ENCODE measurements at places on chromosomes 5 and 9.
A peak's percentile ranks its signal among the peaks of the same experiment; 100 is the strongest.

DNA sequence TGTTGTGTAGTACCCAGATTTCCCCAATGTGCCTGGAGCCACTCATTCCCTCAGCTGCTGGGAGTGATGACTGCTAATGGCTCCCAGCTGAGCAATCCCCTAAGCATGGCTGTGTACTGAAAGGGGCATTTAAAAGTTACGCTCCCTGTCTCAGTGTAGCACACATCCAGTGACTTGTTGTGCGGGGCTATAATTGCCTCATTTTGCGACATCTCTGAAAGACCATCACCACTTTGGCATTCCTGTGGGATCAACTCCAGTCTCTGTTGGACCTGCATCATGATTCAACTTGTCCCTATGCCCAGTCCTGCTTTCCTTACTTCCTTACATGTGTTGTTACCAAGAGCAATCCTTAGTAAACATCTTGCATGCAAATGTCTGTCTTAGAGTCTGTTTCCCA, 201.2 kb upstream of the MPDZ start:
- DNase-seq: no peak

DNA sequence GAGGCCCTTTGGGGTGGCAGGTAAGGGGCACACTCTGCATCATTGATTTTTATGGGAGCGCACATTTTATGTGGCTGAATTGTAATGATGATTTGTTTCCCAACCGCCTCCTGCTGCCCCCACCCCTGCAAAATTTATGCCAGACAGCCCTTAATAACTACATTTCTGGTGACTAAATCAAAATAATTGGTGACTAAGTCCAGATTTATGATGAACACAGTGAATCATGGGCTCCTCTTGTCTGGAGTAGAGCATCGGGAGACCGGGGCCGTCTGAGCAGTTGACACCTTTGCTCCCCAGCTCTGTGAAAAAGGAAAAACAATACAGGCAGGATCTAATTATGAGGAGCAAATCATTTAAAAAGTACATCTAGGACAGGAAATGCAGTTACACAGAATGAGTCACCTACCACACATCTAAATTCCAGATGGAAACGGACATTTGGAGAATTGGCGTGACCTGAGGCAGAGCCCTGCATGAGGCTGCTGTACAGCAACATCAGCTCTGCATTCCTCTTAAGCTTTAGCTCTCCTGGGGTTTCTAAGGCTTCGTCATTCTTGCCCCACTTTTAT, 58.9 kb downstream of the DOCK2 start:
- DNase-seq: peak; percentile 100

- peak; percentile 69 for DNase-seq
These were observed 339.2 kb downstream of the PIK3R1 start for GRCh38 chr5:68554571-68555279.

DNA sequence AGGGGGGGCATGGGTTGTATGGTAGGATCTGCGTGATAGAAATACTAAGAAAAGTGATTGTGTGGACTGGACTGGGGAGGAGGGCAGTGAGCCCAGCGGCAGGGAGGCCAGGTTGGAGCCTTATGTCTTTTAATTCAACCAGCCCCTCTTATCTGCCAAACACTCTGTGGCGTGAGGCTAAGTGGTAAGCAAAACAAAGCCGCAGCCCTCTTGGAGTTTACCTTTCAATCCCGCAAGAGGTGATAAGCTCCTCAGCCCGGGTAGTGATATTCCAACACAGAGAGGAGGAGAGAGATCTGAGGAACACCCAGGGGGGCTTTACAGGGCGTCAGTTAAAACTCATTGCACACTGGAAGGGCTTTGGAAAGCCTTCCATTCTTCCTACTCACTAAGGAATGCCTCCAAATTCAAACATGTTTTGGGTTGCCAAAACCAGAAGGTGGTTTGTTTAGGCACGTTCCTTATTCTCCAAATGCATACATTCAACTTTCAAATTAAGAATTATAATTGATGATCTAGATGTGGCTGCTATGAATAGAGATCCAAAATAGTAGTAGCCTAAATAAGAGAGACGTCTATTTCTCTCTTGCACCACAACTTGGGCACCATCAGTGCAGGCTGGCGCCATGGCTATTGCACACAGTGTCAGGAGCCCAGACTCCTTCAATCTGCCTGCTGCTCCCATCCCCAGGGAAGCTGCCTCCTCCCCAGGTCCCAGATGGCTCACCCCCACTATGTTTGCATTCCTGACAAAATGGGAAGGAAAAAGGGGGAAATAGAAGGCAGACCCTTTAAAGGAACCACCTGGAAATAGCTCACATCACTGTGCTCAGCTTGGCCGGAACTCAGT, 75.1 kb upstream of the FSTL4 start:
- DNase-seq: no peak

- DNase-seq: no peak
These were observed 151.2 kb upstream of the COL5A1 start for GRCh38 chr9:134490446-134490845.

DNA sequence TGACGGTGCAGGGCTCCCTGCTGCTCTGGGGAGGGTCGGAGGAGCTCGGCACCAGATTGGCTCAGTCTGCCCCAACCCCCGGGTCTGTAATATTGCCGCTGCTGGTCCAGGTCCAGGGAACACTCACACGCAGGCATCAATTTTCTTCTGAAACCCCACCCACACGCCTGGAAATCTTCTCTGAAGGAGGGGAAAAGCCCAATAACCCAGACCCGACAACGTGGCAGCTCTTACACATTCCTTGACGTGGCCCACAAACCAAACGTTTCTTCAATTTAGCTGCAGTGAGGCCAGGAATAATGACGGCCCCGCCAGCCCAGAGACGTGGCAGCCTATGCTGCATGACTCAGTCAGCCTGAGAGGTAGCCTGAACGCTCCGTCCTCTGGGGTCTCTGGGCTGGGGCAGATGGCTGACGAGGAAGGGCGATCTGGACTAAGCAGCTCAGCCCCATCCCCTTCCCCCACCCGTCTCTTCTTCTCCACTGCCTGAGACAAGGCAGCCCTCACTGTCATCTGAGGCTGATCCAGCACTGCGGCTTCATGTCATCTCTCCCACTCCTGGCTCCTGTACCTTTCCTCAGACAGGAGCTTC, 9.9 kb upstream of the SPARC start:
- peak; percentile 95 for DNase-seq

GRCh38 chr5:40046792-40047191, 622.0 kb upstream of the DAB2 start:
- DNase-seq: peak; percentile 75

- no peak for DNase-seq
These were observed 45.0 kb upstream of the PRSS3 start for GRCh38 chr9:33750307-33750838.

DNA sequence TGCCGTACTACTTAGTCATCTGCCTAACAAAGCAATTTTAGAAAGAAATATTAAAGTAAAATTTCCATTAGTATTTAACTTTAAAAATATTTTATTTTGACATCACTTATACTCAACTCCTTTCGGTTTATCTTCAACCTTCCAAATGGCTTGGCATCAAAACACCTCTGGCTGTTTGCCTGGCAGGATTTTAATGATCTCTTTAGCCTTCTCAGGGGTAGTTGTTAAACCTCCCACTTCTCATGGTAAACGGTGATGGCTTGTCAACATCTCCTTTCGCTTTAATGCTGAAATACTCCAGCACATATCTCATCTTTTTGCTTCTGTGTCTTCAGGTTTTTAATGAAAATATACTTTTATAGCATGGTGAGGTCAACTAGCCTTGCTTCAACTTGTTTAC, 747.1 kb downstream of the CETN3 start:
- DNase-seq: no peak

DNA sequence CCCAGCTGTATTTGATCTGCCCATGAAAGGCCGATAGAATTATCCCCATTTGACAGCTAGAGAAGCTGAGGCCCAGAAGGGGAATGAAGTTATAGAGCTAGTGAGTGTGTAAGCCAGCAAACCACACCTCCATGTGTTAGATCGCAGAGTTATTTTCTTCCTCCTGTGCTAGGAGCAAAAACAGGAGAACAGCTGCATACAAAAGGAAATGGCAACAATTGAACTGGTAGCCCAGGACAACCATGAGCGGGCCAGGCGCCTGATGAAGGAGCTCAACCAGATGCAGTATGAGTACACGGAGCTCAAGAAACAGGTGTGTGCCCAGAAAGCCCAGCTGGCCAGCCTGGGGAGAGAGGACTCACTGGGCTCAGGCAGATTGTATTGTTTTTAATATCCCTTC, 30.4 kb downstream of the RAB14 start:
- DNase-seq: no peak

- DNase-seq: no peak
These were observed 134.1 kb upstream of the ZNF462 start for GRCh38 chr9:106728860-106729259.

DNA sequence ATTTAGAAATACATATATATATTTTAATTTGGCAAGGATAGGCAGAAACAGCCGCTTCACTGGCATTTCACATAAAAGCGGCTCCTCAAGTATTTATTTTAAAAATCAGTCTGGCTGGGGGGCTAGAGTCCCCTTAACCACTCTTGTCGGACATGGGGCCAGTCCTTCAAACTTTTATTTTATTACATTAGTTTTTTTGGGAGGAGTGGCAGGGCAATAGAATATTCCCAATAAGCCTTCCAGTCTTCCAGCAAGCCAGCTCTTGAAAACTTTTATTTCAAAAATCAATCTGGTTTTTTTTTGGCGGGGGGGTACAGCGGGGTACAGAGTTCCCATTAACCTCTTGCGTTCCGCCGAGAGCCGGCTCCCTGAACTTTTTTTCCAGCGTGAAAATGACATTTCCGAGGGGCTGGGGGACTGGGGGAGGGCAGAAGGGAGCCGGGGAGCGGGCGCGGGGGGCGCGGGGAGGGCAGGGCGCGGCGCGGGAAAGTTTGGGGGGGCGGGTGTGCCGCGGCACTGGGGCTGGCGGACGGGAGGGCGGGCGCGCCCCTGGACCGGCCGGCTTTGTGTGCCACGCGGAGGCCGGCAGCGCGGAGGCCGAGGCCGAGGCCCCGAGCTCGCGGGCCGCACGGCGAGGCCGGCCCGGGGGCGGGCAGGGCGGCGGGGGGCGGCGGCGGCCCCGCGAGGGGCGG, 504 bp upstream of the ZNF618 start:
- peak; percentile 18 for DNase-seq

- no peak for DNase-seq
These were observed 560 bp upstream of the NDUFS6 start for GRCh38 chr5:1800472-1801221.

All from HCEC 1CT (cell line).